ENCODE measurements at places on chromosomes 4 and X.

DNA sequence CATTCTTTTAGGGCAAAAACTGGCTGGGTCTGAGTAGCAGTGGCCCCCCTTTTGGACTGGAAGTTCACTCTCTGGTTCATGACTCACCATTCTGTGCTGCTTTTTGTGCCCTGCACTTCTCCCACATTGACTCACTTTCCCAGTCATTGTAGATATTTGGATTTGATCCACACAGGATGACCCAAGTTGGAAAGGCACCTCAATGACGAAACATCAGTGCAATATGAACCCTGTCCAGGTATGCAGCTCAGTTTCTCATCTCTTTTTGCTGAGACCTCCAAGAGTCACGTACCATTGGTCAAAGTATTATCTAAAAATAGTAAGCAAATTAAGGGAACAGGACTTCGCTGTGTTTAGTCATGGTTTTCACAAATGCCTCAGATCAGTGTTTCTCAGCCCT, 92.7 kb downstream of the CBLL2 start:
- no peak for DNase-seq

DNA sequence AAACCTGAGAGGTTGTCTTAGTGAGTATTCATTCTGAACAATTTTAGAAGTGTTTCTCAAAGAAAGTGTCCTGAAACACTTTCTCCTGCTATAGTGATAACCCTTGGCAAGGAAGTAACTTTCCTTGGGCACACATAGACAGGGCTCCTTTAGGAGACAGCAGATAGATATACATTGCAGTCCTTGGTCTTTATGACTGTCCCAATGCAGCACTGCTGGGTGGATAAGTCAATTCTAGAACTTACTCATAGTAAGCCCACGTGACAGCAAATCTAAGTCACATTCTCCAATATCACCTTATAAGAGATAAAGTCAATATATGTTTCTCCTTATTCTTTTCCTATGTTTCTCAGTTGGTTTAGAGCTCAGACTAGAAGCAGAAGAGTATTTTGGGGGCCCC, 46.7 kb downstream of the GPRASP3 start:
- no peak for DNase-seq

- no peak for DNase-seq
These were observed 54.8 kb downstream of the CASP6 start for GRCh38 chr4:109648266-109648996.

DNA sequence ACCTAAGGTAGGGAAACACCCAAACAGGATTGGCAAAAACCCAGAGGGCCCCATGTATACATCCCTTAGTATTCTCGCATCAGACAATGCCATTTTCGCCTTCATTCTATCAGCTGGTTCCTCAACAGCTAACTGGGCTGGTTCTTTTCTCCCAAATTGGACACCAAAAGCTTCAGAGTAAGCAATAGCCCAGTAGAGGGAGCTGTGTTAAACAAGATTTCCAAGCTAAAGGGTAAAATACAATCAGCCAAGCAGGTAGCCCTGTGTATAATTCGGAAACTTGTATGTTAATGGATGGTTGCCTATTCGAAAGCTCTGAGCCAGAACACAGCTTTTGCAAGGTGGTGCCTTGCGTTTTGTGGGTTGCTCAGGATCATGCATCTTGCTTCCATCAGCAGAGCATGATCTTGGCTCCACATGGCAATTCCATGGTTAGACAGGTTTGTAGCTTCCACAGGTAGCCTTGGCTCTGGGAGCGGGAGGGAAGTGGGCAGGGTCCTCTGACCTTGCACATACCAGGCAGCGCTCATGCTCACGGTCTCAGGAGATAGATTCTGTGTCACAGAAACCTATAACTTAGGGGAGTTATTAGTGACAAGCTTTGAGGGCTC, 115.2 kb upstream of the LNX1 start:
- peak; percentile 82 for DNase-seq

DNA sequence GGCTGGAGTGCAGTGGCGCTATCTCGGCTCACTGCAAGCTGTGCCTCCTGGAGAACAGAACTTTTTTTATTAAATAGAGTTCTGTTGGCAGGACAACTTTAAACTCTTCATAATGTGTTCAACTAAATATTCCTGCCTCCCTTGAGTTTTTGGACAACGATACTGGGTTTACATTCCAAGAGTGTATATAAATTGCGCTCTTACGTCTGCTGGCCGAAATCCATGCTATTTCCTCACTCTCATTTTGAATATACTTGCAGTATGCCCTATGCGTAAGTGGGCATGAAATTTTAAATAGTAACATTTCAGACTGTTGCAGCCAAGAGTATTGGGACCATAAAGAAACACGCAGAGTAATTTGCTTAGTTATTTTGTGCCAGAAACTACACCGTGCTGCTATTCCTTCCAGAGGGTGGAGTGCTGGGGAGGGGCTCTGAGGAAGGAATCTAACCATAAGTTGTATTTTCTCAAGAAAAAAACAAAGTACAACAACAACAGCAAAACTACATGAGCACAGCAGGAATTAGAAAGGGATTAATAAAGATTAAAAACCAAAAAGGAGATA, 480.0 kb downstream of the NLGN4X start:
- DNase-seq = no peak

DNA sequence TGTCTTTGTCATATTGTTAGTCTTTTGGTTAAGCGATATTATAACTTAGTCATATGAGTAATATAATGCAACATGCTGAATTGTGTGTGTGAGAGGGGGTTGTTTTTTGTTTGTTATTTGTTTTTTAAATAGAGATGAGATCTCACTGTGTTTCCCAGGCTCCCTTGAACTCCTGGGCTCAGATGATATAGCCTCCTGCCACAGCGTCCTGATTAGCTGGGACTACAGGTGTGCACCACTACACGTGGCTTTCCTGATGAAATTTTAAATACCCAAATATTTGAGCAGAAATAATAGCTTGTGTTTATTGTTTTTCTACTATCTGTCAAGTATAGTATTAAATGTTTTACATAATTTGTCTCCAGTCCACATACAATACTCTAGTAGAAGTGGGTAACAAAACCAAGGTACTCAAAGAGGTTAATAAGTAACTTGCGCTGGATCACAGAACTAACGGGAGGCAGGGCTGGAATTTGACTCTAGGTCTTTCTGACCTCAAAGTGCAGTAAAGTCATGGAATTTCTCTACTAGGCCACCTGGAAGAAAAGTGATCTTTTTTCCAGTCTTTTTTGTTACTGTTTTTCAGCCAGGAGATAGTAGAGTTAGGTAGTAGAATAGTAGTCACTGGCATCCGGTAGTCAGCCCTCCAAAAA, 47.8 kb downstream of the CLCN3 start:
- no peak for DNase-seq

DNA sequence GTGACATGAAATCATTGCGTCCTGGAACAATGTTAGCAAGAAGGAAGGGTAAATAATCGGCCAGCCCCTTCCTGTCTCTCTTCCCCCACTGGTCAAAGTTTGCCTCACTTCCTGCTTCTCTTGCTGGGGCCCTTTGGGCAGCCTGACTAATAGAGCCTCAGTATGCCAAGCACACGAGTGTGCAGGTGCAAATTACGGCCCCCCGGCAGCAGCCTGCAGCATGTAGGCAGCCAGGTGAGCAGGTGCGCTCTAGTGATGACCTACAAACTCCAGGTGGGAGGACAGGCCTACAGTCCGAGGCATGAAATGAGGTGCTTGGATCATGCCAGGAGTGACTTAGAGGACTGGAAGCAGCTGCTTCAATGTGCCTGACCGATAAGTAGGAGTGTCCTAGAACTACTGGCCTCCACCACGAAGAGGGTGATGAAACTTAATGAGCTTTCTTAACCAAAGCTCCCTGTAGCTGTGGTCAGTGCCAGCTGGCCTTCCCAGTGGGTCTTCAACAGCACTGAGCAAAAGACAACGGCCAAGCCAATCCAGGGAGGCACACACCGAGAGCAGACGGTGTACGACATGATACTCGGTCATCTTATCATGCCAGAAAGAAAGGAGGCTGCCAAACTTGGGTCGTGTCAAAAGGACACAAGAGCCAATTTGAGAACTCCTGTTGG, 26.1 kb upstream of the FAT1 start:
- peak; percentile 16 for DNase-seq

DNA sequence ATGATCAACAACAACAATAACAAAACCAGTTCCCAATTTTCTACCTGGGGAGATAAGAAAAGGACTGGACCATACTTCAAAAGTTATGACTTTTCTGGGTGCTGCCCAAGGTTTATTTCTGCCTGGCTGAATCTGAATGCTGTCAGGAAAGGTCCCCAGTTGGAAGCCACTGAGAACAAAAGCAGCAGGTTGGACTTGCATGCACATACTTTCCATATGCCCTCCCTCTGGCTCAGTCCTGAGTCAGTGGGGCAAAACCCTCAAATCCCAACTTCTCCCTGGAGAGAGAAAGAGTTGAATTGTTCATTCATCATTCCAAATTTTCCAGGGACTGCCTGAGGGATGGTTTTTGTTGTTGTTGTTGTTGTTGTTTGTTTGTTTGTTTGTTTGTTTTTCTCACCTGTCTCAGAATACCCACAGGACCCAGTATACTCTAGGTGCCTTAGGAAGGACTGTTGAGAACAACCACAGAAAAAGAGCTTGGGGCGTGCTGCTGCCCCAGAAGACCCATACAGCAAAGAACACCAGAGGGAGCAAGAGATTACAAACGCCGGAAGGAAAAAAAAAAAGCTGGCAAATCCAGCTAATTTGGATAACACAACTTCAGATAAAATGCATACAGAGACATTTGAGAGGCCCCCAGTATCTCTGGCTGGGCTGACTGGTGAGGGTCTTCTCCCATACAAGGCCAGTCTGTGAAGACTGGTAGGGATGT, 138.9 kb upstream of the INPP4B start:
- no peak for DNase-seq

GRCh38 chrX:130696542-130696941, 206.5 kb downstream of the ENOX2 start:
- DNase-seq = no peak

GRCh38 chr4:121071640-121072223, 603 bp downstream of the NDNF start:
- peak; percentile 10 for DNase-seq

- no peak for DNase-seq
These were observed 45.7 kb downstream of the SYTL5 start for GRCh38 chrX:38052096-38052495.

GRCh38 chr4:128159967-128160366, 98.9 kb downstream of the LARP1B start:
- no peak for DNase-seq

- DNase-seq = no peak
These were observed 65.2 kb downstream of the FBXO8 start for GRCh38 chr4:174218127-174218790.

GRCh38 chr4:150708004-150708403, 126.1 kb downstream of the MAB21L2 start:
- DNase-seq = no peak

DNA sequence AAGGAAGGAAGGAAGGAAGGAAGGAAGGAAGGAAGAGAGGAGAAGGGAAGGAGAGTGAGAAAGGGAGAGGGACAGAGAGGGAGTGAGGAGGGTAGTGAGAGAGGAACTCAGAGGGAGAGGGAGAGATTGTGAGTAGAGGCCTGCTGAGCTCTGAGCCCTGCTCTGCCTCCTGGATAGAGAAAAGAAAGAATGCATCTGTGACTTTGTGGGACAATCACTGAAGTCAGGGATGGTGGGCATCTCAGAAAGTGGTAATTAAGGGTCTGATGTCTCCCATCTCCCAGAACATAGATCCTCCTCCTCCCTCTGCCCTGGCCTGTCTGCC, 142.9 kb upstream of the BANK1 start:
- DNase-seq = no peak

- DNase-seq = no peak
These were observed 115.3 kb upstream of the ZNF827 start for GRCh38 chr4:146053891-146054290.

DNA sequence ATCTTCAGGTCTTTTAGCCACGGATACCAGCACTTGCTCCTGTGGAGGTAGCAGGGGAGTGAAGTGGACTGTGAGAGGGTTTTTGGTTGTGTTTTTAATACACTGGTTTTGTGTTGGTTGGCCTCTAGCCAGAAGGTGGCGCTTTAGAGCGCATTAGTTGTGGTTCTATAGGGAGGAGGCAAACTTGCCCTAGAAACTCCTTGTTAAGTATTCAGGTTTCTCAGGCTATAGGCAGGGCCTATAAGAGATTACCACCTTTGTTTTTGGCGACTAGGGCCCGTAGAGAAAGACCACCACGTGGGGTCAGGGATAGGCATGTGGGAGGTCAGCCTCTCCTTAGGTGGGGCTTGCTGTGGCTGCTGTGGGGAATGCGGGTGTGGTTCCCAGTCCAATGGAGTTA, 221.6 kb upstream of the SPANXN4 start:
- DNase-seq = no peak

DNA sequence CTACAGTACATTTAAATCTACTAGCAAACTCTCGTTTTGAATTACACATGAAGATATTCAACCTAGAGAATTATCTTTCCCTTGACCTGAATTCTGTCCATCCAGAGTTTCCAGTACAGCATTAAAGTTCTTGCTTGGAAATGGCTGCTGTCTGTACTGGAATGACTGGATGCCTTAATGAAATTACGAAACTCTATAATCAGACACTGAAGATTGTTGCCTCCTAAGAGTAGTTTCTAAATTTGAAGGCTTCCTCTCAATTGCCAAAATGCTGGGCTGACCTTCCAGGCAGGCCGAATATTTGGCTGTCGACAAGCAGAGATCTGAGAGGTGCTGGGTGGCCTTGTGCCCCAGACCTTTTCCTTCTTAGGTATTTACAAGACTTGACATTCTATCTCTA, 215.1 kb upstream of the GPC4 start:
- no peak for DNase-seq

- no peak for DNase-seq
These were observed 283.9 kb downstream of the IDS start for GRCh38 chrX:149221230-149221629.

DNA sequence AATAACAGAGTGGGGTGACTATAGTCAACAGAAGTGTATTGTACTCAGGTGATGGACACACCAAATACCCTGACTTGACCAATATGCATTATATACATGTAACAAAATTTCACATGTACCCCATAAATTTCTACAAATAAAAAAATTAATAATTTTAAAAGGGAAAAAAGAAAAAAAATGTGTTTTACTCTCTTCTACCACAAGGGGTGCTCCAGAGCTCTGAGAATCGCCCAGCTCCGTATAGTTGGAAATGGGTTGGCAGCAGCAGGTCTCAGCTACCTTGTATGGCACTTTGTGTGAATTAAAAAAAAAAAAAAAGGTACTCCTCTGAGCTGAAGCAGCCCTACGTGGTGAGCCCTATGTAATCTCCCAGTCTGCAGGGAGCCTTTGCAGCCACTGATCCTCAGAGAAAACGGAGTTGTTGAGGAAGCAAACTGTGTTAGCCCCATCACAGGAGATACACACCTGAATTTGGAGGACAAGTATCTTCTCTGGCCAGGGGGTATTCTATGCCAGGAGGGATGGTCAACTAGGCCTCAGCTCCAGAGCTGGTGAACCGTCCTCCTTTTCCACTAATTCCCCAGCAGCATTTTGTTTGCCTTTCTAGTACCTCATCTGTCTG, 17.2 kb upstream of the POLA1 start:
- DNase-seq = no peak

GRCh38 chr4:112753333-112753732, 116.4 kb downstream of the LARP7 start:
- DNase-seq = no peak

- DNase-seq = peak; percentile 21
These were observed 247.1 kb upstream of the PITX2 start for GRCh38 chr4:110869862-110870572.

- DNase-seq = no peak
These were observed 22.8 kb downstream of the AGA start for GRCh38 chr4:177419434-177419833.

Data from NCI-H510A treated with DMSO at 0.1 percent for 48 hours (cell line).